ENCODE measurements at places on chromosomes 13 and 19.

DNA sequence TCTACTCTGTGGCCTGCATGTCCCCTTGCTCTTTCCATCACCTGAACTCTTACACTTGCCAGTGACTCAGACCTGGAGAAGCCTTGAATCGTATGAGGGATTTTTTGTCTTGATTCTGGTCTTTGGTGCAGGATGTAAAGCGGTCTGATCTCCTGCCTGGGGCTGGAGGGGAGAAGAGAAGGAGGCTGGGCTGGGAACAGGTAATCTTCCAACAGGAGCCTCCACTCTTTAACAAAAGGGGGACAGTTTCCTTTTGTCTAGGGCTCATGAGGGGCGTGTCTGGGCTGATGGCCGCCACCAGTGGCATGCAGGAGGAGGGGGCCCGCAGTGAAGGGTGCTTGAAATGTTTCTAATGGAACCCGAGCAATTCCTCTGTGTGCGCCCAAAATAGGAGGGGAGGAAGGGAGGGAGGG is 24.7 kb downstream of the NFIX start:
- DNase-seq: no peak

GRCh38 chr13:20418953-20419352 is 106.7 kb downstream of the CRYL1 start:
- no peak for DNase-seq

- DNase-seq: no peak
Measured at GRCh38 chr19:40799558-40800338, 757 bp downstream of the EGLN2 start.

DNA sequence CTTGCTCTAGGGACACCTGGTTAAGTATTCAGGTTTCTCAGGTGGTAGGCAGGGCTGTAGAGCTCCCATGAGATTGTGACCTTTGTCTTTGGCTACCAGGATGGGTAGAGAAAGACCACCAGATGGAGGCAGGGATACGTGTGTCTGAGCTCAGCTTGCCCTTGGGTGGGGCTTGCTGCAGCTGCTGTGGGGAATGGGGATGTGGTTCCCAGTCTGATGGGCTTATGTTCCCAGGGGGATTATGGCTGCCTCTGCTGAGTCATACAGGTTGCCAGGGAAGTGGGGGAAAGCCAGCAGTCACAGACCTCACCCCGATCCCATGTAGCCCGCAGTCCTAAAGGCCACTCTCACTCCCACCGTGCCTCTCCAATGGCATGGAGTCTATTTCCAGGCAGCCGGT is 659.9 kb upstream of the KLF12 start:
- no peak for DNase-seq

- DNase-seq: no peak
Measured at GRCh38 chr13:113742445-113743120, 16.4 kb upstream of the TMEM255B start.

All from activated naive CD4-positive, alpha-beta T cell treated with anti-CD3 and anti-CD28 coated beads, Interleukin-2, amount 50 U/mL, for 16 hours (primary cell).